ENCODE measurements at places on chromosomes 6 and 20.

GRCh38 chr6:90167514-90168379, 128.9 kb downstream of the BACH2 start:
- no peak for DNase-seq

GRCh38 chr6:89992818-89993217, 98.5 kb downstream of the GJA10 start:
- no peak for DNase-seq

GRCh38 chr20:6975311-6975710, 207.8 kb downstream of the BMP2 start:
- no peak for DNase-seq

GRCh38 chr20:1813101-1813529, 82.1 kb upstream of the SIRPA start:
- no peak for DNase-seq

DNA sequence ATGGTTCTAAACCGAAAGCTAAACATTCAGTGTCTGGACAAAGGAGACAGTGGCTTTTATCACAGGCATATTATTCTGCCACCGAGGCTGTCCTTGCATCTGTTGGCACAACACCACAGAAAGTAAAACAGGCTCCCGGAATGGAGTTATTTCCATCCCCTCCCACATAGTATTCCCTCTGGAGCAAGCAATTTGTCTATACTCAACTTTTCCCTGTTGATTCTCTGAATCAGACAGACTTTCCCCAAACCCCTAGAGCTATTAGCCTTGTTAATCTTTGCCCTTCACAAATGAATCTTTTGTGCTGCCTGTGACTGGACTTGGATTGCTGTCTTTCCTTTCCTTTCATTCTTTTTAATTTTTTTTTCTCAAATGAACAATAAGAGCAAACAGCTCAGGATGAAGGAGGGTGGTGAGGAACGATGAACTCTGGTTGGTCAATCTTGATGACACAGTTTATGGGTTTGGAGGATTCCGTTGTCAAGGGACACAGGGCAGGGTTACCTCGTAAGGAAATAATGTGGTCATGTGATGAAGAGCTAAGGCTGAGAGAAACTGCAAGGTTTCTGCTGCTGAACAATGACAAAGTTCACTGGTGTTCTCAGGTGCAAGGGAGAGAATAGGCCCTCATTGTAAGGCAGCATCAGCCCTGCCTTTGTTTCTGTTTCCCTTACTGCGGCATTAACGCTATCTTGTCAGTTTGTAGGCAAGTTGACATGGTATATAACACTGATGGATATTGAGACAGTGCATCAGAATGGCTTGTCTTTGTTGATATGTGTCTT, 275.0 kb upstream of the BMP2 start:
- no peak for DNase-seq

GRCh38 chr6:105501826-105502344, 99.0 kb upstream of the PREP start:
- DNase-seq, result no peak

DNA sequence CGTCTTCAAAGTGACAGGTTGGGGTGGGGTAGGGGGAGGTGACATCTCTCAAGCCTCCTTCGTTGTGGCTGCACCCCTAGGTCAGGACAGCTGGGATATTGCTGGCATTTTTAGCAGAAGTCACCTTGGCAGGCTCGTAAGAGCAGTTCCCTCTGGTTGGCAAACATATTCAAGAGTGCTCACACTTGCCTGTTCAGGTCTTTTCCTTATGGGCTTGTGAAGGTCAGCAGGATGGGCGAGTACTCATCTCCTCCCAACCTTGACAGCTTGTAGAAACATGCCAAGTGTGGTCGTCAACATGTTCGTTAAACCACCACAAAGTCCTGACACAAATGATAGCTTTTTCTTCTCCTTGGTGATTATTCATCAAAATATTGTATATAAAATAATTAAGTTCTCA, 113.6 kb downstream of the HDGFL1 start:
- no peak for DNase-seq

GRCh38 chr6:170553534-170554012, 466 bp upstream of the PSMB1 start:
- DNase-seq, result no peak

GRCh38 chr20:8837396-8837795, 231.5 kb upstream of the PLCB4 start:
- no peak for DNase-seq

Measured in activated CD4-positive, alpha-beta T cell treated with anti-CD3 and anti-CD28 coated beads for 36 hours (primary cell).